Amniotic epithelial cell (primary cell): ENCODE measurements at places on chromosomes 1 and 21.

DNA sequence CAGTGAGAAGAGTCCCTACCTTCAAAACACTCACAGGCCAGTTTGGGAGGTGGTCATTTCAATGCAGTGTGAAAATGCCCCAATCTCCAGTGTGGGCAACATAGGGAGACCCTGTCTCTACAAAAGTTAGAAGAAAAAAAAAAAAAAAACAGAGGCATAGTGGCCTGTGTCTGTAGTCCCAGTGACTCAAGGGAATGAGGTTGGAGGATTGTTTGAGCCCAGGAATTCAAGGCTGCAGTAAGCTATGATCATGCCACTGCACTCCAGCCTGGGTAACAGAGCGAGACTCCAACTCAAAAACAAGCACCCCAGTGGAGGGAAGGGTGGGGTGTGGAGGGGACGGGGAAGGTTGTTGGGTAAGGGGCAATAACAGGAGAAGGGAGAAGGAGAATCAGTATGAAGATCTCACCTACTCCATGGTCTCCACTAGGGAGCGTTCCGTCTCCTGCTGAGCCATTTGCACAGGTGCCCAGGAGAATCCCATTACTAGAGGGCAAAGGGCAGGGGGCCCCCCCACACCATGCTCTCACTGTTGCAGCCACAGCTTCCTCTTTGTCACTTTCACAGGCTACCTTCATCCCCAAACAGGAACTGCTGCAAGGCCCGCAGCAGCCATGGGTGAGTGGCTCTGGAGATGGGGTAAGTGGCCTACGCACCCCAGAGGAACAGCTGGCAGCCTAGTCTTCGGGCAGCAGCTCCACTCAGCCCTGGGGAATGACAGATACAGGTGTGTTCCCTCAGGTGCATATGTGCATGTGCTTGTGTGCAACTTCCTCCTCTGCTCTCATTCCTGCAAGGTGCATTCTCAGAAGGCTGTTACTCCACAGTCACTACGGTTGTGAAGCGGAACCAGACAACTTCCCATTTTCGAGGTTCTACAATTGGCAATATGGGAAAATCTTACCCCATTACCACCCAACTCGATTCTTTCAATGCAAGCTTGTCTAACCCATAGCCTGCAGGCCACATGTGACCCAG, 87.9 kb upstream of the LYST start:
- DNase-seq = no peak

DNA sequence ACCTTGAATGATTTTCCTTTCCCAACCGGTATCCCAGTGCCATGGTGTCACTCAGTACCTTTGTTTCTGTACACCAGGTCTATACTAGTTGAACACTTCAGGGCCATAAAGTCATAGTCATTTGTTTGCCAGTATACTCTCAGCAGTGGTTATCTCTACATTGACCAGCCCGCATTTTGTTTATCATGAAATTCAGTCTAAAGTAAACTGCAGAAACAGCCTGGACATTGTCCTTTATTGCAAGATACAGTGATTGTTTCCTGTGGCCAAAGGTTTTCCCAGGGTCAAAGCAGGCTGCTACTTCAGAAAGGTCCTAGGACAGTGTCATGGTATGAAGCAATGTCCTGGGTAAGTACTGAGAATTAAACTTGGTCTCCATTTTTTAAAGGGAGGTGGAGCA, 407.4 kb downstream of the RWDD3 start:
- DNase-seq = no peak

GRCh38 chr21:34684174-34684876, 15.5 kb downstream of the CLIC6 start:
- DNase-seq = no peak

GRCh38 chr1:3890389-3891328, 9.4 kb downstream of the C1orf174 start:
- no peak for DNase-seq

- DNase-seq = no peak
These were observed 79.5 kb downstream of the TM2D1 start for GRCh38 chr1:61645476-61645875.

DNA sequence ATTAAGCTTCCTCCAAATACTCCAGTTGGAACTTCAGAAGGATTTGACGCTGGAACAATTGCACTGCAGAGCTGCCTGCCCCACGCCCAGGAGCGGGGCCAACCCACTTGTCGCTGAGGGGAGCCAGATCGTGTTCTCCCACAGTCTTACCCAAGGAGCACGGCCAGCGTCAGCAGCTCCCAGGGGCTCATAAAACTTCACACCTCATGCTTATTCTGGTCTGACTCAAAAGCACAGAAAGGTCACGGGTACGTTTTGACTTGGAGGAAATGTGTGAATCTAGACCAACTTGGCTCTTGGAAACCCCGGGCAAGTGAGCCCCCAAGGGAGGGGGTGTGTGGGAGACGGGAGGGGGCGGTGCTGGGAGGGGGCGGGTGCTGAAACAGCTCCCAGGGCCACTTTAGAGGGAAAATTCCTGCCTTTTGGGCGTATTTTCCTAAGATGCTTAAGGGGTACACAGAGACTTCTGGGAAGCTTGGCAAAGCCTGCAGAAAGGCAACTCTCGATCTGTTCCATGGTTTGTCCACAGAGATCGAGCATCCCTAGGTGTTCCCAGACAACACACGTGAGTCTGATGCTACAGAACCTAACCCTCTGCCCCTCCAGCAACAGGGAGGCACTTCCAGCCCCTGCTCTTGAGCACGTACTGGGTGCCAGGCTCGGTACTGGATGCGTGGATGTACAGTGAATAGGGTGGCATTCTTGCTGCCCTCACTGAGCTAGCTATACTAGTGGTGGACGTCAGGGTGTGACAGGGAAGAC, 98.9 kb downstream of the DHRS3 start:
- DNase-seq = peak; percentile 85

GRCh38 chr1:112533029-112533428, 24.3 kb downstream of the WNT2B start:
- peak; percentile 77 for DNase-seq

GRCh38 chr1:214830941-214831340, 227.9 kb downstream of the CENPF start:
- DNase-seq = no peak

DNA sequence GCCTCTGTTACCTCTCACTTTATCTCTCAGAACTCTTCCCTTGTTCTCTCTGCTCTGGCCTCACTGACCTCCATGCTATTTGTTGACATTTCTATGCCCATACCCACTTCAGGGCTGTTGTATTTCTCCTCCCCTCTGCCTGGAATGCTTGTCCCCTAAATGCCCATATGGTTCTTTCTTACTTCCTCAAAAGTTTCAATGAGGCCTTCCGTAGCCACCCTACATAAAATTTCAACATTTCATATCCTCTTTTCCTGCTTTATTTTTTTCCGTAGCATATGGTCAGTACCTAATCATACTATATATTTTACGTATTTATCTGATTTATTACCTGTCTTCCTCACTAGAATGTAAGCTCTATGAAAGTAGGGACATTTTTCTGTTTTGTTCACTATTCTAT, 47.1 kb upstream of the ZYG11A start:
- DNase-seq = no peak

DNA sequence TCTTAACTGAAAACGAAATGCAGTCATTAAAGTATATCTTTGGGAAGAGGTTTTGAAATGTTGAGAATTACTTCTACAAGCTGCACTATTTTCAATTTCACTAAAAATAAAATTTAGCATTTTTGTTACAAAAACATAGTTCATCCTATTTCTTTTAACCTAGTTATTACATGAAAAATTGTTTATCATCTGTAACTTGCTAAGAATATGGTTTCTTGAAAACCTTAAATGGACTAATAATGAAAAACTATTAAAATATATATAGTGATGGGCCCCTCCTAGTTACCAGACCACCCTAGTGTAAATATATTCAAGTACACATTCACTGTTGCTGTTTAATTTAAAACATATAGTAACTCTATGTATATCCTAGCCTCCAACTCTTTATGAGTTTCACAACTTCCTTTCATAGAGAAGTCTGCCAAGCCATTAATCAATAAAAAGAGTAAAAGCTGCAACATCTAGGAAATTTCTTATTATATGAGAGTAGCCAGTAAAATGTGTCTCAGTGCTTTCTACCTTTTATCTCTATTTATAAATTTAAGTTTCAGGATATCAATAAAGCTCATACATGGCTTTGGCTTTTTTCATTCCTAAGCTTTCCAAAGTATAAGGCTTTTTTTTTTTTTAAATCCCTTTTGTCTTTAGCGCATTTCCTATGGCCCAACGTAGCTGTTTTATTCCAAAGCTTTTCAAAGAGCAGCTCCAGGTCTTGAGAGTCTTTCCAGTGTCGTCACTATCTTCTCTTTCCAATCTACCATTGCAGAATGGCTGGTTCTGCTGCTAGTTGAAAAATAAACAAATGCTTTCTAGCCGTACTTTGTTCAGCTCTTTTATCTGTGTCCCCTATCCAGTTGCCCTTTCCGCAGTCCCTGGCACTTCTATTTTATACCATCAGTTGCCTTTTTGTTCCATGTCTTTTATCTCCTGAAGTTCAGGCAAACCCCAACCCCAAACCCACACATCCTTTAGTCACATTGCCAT, 6.5 kb downstream of the IRF2BP2 start:
- peak; percentile 69 for DNase-seq

- no peak for DNase-seq
These were observed 14.3 kb downstream of the CD2 start for GRCh38 chr1:116768416-116769103.

- peak; percentile 29 for DNase-seq
These were observed 70.2 kb downstream of the UCK2 start for GRCh38 chr1:165897326-165898303.

DNA sequence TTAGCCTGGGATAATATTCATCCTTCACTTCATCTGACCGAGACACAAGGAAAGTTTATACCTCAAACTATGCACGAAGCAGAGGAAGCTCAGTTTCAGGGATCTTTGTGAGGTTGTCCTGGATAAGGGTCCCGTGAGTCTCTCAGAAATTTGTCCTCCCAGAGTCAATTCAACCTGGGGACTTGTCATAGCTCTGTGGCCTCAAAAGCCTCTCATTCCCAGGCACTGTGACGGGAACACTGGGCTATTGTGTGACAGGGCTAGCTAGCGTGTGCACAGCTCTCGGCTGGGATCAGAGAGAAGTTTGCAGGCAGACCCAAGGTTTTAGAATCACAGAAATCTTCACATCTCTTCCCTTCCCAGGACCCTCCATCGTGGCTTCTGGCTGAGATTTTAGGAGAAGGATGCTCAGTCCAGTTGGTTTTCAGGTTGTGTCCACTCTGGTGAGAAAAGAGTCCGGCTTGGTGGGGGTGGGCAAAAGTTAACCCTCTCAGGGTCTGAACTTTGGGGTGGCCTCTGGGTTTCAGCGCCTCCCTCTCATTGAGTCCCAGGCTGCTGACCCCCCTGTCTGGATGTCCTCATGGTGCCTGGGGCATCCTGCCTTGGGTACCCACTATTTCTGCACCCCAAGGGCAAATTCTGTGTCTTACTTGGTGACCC, 20.4 kb upstream of the LBR start:
- DNase-seq = no peak

DNA sequence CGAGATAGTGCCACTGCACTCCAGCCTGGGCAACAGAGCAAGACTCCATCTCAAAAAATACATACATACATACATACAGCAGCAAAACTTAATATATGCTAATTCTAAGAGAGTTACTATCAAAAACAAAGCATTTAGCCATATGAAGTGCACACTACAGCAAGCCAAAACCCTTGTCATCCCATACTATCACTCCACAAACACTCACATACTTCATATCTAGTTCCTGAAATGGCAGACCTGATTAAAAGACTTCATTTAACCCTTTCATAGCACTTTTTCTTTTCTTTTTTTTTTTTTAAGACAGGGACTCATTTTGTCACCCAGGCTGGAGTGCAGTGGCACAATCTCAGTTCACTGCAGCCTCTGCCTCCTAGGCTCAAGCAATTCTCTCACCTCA, 65.6 kb downstream of the COP1 start:
- no peak for DNase-seq

DNA sequence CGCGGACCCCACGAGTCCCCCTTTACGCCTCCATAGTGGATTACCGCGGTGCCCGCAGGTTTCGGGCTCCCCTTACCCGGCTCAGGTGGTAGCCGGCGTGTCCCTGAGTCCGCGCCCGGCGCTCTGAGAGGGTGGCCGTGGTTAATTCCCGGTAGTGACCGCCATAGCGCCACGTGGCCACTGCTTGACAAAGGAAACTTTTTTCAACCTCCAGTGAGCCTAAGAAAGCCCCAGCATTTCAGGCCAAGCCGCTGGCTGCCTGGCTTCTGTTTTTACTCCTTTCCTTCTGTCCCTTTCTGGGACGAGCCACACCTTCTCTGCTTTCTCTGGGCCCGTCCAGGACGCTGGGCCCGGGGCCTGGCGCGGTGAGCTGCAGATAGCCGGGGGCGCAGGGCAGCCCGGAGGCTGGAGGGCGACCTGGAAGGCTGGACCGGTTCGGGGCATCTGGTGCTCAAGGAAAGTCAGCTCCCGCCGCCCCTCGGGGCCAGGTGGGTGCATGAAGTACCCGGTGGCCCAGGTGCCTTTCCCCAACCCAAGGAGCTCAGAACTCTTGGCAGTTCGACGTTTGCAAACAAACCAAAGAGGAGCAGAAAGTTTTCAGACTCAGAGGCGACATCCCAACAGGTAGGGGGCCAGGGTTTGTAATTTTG, 540 bp upstream of the C1orf198 start:
- no peak for DNase-seq

DNA sequence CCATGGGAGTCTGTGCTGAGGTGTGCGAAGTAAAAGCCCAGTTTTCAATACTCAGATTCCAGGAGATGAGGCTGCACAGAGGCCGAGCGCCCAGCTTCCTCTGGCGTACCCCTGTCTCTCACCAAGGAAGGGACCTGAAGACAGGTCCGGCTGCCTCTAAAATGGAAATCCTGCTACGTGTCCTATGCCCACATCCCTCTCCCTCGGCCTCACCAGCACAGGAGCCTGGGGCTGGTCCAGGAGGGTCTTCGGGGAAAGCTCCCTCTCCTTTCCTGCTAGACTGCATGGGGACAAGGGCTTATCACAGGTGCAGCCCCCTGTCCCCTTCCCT, 392 bp downstream of the MRPL55 start:
- DNase-seq = no peak

GRCh38 chr21:42039470-42039901, 29.3 kb upstream of the ZBTB21 start:
- peak; percentile 63 for DNase-seq

DNA sequence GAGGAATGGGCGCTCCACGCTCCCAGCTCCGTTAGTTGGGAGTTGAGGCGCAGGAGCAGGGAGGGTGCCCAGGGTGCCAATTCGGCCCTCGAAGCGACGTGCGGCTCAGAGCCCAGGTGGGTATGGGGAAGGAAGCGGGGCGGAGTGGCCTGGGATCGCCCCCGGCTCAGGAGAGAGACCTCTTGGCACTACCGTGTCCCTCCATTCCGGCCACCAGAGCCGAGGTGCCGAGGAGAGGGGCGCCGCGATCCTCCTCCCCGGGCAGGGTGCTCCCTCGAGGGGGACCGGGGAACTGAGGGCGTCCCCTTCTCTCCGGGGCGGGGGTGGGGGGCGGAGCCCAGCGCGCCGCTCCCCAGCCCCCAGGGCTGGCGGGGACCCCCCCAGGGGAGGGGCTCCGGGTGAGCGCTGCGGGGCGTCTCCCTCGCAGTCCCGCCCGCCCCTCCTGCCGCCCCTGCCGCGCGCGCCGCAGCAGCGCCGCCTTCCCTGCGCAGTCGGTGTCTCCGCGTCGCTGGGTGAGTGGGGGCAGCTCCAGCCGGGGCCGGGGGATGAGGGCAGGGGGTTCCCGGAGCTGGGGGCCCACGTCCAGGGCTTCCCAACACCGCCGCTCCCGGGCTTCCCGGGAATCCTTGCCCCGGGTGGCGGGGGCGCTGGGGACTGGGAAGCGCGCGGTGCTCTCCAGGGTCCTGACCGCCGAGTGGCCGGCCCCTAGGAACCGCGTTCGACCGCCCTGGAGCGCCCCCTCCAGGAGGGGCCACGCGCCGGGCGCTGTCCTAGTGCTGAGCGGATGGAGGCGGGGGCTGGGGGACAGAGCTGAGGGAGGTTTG, at the start of gene HPCA:
TSS of gene HPCA (plus strand) at position 488 of the 824 bp plus-strand sequence. CDS start 2,408 bp downstream, outside the sequence.
- peak; percentile 38 for DNase-seq
